NCI-H2029 treated with DMSO at 0.1 percent for 48 hours (cell line): ENCODE measurements at places on chromosomes 1 and 21.

- peak; percentile 32 for DNase-seq
Observed at GRCh38 chr1:13699510-13699909, 478 bp upstream of the PRDM2 start.

GRCh38 chr1:28113242-28113572 is 24.8 kb upstream of the EYA3 start:
- DNase-seq = no peak

GRCh38 chr1:98749152-98749756 is 87.7 kb downstream of the SNX7 start:
- DNase-seq = no peak

DNA sequence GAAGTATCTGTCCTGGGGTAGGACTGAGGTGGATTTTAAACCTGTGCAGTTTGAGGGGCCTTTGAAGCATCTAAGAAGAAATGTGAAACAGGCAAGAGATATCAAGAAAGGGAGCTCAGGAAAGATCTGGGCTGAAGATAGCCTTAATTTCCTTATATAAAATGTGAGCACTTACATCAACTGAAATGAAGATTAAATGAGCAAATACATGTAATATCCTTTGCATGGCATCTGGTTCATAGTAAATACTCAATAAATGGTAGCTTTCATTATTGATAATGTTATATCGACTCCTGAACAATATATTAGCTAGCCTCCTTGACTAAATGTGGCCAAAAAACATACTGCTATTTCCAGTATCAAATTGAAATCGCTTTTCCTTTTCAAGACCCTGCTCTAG is 2.5 kb downstream of the LIN9 start:
- no peak for DNase-seq

DNA sequence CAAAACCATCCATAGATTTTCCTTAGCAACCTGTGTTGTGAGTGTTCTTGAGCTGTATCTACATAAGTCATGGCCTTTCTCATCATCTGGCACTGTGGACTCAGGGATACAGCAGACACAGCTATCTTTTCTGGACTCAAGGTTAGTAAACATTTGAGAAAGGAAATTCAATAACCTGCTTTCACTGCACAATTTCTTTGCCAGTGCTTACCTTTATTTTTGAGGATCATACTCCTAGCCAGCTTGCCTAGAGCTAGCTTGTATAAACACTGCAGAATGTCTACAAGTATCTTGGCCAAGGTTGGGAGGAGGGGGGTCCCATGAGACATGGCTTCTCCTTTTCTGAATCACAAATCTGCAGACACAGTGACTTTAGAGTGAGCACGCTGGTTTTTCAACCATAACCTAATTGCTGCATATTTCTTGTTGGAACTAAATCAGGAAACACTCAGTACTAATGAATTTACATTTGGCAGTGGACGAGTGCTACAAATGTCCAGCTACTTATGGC is 27.2 kb downstream of the ADAMTS5 start:
- no peak for DNase-seq

DNA sequence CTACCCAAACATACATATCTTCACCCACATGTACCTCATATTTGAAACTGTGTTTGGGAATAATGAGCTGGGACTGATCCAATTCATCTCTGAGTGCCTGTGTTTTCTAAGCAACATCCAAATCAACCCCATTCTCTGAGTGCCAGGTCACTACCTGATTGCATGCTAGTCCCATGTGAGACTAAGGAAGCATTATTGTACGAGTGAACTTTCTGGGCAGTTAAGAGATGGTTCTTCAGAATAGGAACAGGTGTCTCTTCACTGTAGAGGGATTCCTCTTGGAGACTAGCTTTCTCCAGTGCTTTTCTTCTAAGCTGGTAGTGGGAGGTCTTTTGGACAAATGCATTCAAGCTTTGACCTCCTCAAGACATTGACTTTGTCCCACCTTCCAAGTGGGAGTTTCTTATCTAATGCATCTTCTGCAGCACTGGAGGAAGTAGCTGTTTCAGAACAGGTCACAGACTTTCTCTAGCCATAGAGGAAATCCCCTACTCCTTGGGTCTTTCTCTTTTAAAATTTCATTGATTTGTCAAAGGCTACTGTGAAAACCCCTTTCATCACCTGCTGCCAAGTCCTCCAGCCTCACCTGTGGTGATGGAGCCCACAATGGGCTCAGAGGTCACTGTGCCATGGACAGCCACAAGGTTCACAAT is 172.0 kb upstream of the KIAA0040 start:
- DNase-seq = no peak

DNA sequence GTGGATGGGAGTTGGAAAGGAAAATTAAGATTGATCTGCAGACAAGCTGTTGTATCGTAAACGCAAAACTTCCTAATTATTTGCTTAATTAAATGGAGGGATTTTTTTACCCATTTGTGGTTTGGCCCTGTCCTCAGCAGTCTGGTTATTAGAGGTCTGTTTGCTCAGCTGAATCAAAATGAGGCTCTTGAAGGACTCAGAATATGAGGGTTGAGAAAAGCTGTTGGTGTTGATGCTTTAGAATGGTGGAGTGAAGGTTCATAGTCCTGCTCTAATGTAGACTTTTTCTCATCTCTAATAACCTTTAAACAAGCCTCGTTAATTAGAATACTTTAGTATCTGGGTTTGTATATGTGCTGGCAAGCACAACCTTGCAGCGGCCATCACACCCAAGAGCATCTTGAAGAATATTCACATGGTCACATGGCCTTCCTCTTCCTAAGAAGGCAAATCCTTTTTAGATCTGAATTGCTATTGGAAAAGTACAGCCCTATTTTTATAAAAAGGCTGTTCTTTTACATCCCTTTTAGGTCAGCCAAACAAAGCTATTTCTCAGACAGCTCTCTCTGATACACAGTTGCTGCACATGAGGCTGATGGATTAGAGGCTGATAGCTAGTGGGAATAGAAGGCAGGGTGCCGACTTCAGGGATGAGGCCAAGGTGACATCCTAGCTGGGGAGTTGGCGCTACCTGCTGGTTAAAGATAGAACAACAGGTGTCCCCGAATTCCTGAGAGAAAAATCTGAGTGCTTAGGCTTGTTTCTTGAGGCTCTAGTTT is 53.8 kb downstream of the MACF1 start:
- DNase-seq = peak; percentile 100

GRCh38 chr21:35451276-35451675 is 402.2 kb upstream of the RUNX1 start:
- DNase-seq = no peak

DNA sequence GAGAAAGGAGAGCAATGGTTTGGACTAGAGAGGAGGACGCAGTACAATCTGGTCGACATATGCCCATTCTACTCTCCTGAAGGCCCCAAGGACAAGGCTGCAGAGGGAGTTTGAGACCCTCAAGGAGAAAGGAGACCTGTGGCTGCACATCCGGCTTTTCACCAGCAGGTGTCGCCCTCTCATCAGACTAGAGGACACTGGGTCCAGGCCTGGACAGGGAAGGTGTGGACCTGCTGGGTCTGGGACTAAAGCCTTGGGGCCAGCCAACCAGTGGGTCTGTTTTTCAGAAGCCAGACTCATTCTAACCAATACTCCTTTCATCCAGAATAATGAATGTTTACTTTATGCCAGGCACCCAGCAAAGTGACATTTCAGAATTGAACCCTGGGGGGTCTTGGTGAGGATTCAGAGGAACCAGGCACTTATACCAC is 5.0 kb downstream of the SRARP start:
- DNase-seq = no peak

GRCh38 chr1:107019166-107019565 is 37.3 kb upstream of the PRMT6 start:
- no peak for DNase-seq

GRCh38 chr1:180370597-180370996 is 131.8 kb downstream of the ACBD6 start:
- no peak for DNase-seq

DNA sequence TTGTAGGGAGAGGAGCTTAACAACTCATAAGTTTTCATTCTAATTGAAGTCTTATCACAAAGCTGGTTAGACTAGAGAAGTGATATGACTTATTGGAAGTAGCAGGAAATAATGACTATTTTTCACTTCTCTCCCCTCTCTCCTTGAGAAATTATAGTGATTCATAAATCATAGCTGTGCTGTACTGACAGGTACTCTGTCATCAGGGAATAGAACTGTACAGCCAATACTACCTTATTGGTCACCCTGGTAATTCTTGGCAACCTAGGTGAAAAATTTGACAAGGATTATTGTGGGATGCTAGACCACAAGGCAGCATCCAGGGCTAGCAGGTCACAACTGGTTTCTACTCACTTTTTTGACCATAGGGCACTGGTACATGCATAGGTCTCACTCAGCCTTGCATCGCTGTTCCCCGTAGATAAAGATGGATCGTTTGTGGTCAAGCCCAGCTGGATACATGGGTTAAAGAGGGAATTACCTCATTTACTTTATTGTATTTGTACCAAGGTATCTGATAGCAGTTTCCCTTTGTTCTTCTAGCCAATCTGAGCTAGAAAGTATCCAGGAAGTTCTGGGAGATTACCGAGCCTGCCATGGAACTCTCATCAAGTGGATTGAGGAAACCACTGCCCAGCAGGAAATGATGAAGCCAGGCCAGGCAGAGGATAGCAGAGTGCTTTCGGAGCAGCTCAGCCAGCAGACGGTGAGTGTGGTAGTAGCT is 113.6 kb downstream of the MACF1 start:
- DNase-seq = peak; percentile 93

GRCh38 chr1:99786751-99787501 is 20.5 kb upstream of the FRRS1 start:
- no peak for DNase-seq

DNA sequence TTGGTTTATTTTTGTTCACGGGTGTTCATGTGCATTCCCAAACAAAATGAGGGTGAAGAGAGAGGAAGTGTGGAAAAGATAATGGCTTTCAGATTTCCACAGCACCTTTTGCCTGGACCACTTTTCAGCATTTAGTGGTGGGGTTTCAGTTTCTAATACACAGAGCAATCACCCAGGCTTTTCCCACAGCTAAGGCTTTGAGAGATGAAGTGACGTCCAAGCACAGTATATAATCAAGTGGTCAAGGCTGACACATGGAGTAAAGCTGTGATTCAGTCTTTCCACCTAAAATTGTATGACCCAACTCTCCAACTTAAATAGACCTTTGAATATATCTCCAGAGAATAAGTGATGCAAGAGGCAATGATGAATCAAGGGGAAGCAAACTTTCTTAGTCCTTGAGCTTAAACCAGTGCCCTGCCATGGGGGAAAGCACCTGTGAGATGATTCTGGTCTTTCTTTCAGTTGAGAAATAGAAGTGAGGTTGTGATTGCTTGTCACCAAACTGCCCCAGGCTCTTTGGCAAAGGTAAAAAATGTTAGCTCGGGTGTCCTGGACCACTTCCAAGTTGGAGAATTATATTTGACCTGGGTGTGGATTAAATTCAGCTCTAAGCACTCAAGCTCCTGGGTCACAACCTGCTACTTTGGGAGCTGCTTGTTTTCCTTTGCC is 2.4 kb upstream of the PIK3R3 start:
- DNase-seq = peak; percentile 95

GRCh38 chr1:246923482-246923881 is 8.3 kb downstream of the AHCTF1 start:
- no peak for DNase-seq

DNA sequence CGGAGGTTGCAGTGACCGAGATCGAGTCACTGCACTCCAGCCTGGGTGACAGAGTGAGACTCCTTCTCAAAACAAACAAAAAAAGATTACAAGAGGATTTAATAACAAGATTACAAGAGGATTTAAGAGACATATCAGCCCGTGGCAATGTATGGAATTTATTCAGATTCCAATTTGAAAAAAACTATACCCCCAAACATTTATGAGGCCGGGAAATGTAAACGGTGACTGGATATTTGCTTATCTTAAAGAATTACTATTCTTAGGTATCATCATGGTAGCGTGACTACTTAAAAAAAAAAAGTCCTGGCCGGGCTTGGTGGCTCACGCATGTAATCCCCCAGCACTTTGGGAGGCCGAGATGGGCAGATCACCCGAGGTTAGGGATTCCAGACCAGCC is 21.2 kb upstream of the ELK4 start:
- no peak for DNase-seq

DNA sequence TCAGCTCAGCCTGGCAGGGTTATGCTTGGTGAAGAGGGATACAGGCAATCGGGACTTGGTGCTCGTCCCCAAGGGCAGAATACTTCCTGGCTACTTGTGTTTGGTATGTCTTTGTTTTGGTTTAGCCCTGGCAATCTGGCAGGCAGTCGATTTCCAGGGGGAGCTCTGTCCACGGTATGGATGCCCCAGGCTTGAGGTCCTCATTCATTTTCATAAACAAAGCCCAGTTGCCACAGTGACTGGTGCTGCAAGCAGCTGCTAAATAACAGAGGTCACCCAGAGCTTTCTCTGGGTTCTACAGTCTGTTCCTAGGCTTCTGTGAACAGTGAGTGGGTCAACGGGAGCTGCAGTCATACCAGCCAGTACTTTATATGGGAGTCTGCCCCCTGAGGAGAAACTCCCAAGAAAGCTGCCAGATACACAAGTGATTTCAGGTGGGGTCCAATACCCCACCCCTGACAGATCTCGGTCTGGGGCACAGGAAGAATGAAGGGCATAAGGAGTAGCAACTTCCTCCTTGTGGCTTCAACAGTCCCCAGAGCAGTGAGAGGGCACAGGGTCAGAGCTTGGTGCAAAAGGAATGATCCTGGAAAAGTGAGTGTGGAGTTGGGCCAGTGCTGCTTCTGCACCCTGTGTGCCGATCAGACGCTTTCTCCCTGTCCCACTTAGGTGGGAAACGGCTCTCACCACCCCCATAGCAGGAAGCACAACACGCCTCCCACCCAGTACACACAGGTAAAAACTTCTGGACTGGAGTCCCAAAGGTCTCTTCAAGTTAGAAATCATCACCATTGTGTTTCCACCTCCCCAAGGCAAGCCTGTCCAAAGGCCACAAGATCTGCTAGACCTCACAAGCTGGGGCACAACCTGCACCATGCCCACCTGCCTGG is 55.5 kb downstream of the TGFBR3 start:
- peak; percentile 85 for DNase-seq

DNA sequence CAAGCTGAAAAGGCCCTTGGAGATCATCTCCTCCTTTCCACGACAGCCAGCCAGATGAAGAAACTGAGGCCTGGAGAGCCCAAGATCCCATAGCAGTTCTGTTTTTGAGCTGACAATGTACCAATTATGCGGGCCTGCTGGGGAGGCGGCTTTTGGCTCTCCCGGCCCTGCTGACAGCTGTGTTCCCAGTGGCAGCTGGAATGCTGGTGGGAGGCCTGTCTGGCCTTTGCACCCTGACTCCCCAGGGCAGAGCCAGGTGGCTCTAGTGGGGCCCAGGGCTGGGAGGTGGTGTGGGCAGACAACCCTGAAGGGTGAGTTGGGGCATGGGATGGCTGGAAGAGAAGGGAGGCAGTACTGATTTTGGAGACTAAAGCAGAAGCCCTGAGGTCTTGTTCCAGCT is 30.7 kb upstream of the WASF2 start:
- no peak for DNase-seq

- no peak for DNase-seq
Observed at GRCh38 chr21:28509031-28509430, 483.6 kb downstream of the LTN1 start.

GRCh38 chr1:58585581-58586151 is 8.6 kb upstream of the TACSTD2 start:
- DNase-seq = no peak

GRCh38 chr21:34544032-34544496 is 32.1 kb upstream of the KCNE1 start:
- DNase-seq = peak; percentile 59

GRCh38 chr1:197924516-197925123 is 7.4 kb downstream of the LHX9 start:
- DNase-seq = no peak
